ENCODE measurements at places on chromosomes 7 and 10.
A peak's percentile ranks its signal among the peaks of the same experiment; 100 is the strongest.

GRCh38 chr10:19194866-19195265 is 146.3 kb downstream of the MALRD1 start:
- no peak for DNase-seq

- DNase-seq, result no peak
These were observed 101.3 kb upstream of the GHITM start for GRCh38 chr10:84038035-84038434.

- DNase-seq, result no peak
These were observed 3.4 kb upstream of the CEP41 start for GRCh38 chr7:130444234-130444633.

- no peak for DNase-seq
These were observed 1.3 kb downstream of the ADAM22 start for GRCh38 chr7:87935384-87935706.

DNA sequence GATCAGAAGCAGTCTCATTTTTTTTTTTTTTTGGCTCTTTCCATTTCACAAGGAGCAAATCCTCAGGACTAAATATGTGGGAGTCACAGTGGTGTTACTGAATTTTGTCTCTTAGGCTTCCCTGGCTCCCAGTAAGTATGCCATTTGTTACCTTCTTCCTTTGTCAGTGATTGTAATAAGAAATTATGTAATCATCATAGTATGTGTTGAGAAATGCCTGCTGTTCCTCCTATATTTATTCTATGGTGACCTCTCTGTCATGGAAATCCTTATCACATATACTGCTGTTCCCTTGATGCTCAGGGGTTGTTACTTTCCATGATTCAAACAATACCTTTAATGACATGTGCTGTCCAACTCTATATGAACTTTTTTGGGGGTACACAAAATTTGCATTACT is 4.8 kb upstream of the OR9A4 start:
- peak; percentile 18 for DNase-seq

GRCh38 chr10:52213321-52213752 is 100.7 kb upstream of the DKK1 start:
- DNase-seq, result no peak

- no peak for DNase-seq
These were observed 137.9 kb downstream of the ANKRD30A start for GRCh38 chr10:37263304-37263703.

DNA sequence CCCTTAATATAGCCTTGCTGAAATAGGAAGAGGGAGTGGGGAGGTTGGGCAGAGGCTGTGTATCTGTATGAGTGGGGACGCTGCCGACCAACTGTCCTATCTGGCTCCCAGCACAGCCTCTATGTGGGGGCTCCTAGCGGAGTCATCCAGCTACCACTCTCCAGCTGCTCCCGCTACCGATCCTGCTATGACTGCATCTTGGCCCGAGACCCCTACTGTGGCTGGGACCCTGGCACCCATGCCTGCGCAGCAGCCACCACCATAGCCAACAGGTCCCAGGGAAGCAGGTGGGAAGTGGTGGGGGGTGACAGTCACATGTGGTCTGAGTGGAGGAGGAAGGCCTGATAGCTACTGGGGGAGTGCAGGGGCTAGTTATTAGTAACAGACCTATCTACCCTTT is 6.6 kb downstream of the MRPL43 start:
- no peak for DNase-seq

DNA sequence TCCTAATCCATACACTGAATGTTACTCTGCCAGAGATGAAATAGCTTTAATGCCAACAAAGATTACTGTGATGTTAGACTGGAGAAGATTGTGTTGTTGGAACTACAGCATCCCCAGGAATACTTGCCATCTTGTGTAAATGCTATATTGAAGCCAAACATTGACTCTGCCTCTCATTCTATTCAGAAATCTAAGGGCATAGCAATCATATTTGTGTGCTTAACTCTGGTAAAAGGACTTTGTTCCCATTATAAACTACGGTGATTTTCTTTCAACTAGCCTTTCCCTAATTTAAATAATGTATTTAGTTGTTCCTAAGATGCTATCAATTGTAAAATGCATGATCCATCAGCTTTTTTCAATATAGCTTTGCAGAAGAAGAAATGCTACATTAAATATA is 498.4 kb upstream of the LRRN3 start:
- no peak for DNase-seq

DNA sequence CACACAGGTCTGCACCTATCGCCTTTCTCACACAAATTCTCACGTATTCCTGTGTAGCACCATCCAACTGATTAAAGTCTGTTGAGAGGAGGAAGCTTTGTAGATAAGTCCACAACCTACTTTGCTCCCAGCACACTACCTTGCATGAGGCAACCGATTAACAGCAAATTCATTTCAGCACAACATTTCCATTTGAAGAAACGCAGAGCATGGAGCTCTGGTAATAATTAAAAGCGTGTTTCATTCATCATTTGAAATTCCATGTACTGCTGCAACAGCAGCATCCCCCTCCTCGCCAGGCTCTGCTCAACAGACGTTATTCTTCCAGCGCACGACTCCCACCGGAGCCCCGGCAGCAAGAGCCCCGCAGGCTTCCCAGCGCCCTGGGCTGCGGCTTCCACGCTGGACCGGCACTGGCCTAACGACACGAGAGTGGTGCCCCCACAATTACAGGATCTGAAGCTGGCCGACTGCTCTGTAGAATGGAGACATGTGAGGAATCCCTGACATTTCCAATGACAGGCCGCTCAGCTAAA is 118.8 kb downstream of the DIP2C start:
- no peak for DNase-seq

DNA sequence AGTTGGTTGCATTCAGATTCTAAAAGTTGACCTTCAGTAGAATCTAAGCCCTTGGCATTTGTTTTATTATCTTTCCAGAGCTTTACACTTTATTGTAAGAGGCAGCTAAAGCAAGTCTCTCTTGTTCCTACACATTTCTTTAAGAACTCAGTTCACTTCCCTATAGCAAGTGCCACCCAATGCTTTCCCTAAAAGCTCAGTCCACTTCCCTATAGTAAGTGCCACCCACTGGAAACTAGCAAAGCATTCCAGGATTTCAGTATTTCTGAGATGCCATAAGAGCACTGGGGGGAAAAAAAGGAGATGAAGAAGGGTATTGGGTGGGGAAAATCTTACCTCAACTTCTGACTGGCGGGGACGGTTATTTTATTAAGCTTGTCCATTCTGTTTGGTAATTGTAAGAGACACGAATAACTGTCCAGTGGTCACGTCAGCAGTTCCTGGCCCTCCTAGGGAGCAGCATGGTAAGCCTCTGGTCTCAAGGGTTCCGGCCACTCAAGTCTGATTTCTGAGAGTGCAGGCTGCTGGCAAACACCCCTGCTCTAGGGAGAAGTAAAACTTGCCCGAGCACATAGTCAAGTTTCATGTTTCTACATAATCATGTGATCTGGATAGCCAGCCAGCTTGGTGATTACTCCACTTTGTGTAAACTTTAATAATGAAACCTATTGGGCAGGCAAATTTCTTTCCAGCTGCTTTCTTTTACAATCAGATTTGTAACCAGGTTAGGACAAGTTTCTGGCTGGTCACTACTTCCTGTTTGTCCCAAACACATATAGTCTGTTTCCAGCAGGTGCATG is at the start of gene BLNK:
BLNK (minus strand) TSS at position 554 of the 800 bp plus-strand sequence; CDS start at position 383, 171 bp downstream.
- DNase-seq, result peak; percentile 95

GRCh38 chr7:112505495-112505894 is 24.7 kb downstream of the LSMEM1 start:
- DNase-seq, result no peak

- no peak for DNase-seq
These were observed 481.0 kb downstream of the GALNT17 start for GRCh38 chr7:71612911-71613310.
